ENCODE measurements at places on chromosomes 2 and 18.

GRCh38 chr18:49009661-49010060 lies 58.9 kb upstream of the SMAD7 start:
- DNase-seq: no peak

- no peak for DNase-seq
These were observed 47.5 kb upstream of the TWSG1 start for GRCh38 chr18:9287036-9287435.

DNA sequence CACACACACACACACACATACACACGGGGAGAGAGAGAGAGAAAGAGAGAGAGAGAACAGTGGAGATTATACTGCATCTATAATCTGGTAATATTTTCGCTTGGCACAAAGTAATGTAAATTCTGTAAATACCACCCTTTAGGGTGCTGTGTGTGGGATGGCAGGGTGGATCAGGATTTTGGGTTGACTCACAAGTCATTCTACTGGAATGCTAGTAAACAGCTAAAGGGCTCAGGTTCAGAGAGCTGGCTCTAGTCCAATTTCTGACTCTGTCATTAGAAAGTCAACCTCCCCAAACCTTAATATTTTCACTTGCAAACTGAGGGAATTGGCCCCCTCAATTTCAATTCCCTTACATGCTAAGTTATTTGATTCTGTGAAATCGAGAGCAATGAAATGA lies 308.3 kb downstream of the TSN start:
- DNase-seq: no peak

DNA sequence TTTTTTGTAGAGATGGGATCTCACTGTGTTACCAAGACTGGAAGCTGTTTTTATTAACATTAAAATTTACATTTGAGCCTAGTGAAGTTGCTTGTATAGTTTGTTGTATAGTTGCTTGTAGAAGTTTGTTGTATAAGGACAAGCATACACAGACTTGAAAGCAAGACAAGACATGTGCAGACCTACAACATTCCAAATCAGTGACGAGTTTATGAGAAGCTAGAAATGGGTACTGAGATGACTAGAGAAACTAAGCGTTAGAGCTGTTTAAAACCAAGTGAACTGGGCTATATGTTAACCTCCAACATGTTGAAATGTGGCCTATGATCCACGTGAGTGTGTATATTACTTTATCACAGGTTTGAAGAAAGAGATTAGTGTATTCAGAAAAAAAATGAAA lies 39.1 kb downstream of the ABCB11 start:
- no peak for DNase-seq

DNA sequence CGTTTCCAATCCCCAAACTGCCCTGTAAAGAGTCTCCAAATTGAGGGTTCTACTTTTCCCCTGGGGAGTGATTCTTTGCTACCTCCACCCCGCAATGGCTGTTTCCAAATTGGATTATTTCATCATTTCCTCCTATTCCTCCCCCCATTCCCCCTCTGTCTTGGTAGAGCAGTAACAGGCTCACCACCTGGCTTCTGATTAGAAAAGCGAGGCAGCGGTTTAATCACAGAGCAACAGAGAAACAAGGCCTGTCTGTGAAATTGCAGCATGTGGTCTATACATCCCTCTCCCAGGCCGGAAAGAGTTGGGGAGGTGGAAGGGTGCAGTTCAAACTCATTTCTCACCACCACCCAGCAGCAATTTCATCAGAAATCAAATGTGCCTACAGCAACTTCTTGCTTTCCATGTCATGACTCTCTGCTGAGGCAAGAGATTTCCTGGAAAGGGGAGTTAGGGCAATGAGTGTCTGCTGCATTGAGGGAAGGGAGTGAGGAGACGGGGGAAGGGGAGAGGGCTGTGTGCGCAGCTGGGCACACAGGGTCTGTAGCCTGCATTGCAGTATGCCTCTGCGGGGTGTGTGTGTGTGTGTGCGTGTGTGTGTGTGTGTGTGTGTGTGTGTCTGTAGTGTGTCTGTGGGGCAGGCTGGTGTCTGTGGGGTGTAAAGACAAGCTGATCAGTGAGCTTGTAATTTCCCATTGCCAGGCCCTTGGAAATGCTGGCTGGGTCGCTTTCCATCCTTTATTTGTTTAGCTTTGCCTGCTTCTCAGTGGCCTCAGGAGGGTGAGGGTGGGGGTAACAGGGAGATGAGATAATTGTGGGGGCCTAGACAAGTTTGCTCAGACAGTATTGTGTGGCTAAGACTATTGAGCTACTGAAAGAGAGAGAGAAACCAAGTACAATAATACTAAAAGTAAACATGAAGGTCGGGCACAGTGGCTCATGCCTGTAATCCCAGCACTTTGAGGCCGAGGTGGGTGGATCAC lies 13.5 kb upstream of the IGFBP2 start:
- DNase-seq: no peak

DNA sequence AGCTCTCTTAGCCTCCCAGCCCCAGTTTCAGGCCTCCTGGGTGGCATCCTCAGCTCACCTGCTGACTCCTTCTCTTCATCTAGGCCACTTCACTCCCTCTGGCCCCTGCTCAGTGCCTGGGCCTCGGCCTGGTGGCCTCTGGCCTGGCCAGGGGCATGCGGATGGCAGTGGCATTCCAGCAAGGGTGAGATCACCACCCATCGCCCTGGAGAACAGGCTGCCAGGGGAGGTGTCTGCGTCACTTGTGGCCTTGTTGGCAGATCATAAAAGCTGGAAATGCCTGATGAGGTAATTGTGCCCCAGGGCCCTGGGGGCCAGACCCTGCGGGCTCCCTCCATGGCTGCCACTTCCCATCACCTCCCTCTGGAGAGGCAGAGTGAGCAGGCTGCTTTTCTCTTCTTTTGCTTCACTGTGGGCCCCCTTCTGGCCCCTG lies 72.5 kb upstream of the SMAD2 start:
- no peak for DNase-seq

DNA sequence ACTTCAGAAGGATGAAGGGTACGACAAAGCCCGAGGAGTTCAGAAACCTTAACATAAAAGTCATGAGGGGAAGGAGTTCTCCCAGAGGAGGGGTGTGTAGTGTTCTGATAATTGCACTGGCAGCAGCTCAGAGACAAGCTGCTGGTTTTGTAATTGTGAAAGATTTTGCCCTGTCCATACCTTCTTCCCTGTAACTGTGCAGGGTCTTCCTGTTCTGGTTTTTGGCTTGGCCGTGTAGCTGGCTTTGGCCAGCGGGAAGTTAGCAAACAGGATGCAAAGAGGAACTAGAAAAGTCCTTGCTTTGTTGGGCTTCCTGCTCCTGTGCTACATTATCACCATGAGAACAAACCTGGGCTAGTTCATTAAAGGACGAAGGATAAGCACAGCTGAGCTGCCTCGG lies 160.8 kb downstream of the LPIN1 start:
- DNase-seq: no peak

DNA sequence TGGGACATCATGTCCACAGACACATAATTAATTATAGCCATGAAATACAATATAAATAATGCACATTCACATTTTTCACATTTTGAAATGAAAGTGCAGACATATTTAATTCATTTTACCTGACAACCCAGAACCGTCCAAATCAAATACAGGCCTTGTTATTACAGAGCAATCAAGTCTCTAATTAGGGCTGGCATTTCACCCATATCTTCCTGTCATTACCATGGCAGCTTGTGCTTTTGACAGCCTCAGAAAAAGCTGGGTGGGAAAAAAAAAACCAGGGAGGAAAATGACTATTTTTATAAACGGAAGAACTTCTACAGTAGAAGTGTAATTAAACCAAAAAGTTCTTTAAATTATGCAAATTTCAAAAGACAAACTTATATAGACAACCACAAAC lies 436.4 kb downstream of the FBXO15 start:
- DNase-seq: no peak

- DNase-seq: no peak
These were observed 671.9 kb upstream of the ZNF804A start for GRCh38 chr2:183926433-183926832.

GRCh38 chr2:58702302-58702885 lies 461.3 kb upstream of the FANCL start:
- DNase-seq: no peak

DNA sequence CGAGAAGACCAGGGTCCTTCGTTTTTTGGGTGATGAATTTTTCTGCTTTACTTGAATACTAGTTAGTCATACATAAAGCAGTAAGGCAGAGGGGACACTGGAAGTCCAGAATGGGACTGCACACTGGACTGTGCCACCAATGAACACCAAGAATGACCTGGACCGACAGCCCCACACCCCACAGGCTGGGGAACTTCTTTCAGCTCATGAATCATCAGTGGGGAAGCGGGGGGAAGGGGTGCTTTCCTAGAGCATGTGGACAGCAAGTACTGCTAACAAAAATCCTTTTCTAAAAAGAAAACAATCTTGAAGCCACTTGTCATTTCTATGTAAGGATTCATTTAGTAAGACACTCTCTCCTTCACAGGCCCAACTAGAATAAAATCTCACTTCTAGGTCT lies 86.0 kb downstream of the DTNB start:
- DNase-seq: peak; percentile 1

- no peak for DNase-seq
These were observed 45.8 kb upstream of the RBM44 start for GRCh38 chr2:237752761-237753165.

- no peak for DNase-seq
These were observed 25.9 kb downstream of the GKN2 start for GRCh38 chr2:68926796-68927195.

DNA sequence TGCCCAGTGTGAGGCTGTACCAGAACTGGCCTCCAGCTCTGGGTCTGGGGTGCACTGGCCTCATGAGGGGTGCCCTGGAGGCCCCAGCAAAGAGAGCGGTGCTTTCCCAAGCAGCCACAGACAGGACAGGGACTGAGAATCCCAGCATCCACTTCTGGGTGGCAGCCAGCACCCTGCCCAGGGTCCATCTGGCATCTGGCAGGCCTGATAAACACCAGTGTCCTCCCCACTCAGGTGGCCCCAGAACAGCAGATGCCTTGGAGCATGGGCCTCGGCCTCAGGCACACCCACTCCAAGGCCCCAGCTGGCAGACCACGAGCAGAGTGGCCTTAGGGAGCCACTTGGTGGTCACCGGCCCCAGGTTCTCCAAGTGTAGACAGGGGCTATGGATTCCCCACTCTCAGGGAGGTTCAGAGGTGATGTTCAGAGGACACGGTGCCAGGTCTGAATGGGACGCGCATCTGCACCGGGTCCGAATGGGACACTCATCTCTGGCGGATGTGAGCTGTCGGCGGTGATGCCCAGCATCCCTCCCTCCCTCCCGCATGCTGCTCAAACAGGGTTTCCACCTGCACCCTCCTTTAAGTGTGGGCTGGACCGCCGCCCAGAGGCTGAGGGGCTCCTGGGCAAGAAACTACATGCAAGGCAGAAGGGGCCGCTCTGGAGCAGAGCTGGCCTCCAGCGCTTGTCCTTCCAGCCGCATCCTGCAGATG lies 82.2 kb upstream of the GPC1 start:
- DNase-seq: no peak

- no peak for DNase-seq
These were observed 5.3 kb downstream of the PTGR3 start for GRCh38 chr18:75203416-75204268.

DNA sequence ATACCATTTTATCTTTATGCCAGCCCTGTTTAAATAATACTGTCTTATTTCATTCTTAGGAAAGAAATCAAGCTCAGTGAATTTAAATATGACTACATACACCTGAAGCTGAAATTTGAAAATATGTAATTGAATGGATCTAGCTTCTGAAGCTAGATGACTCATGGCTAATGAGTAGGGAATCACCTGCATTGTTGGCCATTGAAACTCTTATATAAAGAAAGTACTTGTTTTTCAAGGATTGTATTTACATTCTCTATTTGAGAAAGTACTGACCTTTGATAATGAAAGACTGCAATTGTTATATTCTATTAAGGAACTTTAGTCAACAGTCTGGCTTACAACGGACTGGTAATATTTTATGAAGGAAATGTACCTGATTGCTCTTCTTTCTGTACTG lies 346.7 kb upstream of the LRATD1 start:
- no peak for DNase-seq

Measured in AG04450 (cell line).